ENCODE measurements at places on chromosomes 1 and 21.

- DNase-seq: no peak
Measured at GRCh38 chr1:164660775-164661174, 101.8 kb downstream of the PBX1 start.

- DNase-seq: no peak
Measured at GRCh38 chr1:89547563-89548116, 23.0 kb downstream of the LRRC8B start.

DNA sequence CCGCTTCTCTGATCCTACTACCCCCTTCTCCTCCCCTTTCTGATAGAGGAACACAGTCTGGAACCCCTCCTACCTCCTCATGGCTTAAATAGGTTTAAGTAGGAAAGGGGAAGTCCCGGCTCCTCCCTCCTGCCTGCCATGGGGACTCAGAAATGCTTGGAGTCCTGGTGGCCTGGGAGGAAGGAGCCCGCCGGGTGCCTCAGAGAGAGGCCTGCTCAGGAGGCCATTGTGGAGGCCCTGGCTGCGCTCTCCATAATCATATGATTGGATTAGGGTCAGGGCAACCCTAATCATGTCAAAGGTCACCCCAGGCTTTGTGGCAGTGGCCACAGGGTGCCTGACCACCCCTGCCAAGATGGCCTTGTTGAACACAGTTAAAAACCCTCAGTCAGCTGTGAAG, 29.0 kb downstream of the WNT3A start:
- DNase-seq: no peak

DNA sequence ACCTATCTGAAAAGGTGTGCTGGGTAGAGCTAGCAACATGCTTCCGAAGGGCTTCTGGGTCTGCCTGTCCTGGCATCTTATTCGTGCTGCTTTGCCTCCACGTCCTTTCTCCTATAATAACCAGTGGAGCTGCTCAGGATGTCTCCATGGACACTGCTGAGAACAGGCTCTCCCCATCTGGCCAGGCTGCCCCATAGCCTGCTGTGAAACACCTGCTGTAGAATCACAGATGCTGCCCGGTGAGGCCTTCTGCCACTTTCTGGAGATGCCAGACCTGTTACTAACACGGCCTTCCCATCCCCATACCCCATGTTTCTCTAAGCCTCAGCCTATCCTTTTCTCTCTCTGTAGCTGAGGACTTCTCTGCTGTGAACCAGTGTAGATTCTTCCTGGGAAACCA, 120.5 kb downstream of the IER5 start:
- DNase-seq: no peak

- no peak for DNase-seq
Measured at GRCh38 chr1:200967693-200968468, 55.6 kb downstream of the KIF21B start.

Data from CD8-positive, alpha-beta T cell (primary cell).